ENCODE measurements at places on chromosomes 4 and X.
A peak's percentile ranks its signal among the peaks of the same experiment; 100 is the strongest.

GRCh38 chrX:111431001-111431400 is 19.0 kb upstream of the DCX start:
- no peak for DNase-seq

DNA sequence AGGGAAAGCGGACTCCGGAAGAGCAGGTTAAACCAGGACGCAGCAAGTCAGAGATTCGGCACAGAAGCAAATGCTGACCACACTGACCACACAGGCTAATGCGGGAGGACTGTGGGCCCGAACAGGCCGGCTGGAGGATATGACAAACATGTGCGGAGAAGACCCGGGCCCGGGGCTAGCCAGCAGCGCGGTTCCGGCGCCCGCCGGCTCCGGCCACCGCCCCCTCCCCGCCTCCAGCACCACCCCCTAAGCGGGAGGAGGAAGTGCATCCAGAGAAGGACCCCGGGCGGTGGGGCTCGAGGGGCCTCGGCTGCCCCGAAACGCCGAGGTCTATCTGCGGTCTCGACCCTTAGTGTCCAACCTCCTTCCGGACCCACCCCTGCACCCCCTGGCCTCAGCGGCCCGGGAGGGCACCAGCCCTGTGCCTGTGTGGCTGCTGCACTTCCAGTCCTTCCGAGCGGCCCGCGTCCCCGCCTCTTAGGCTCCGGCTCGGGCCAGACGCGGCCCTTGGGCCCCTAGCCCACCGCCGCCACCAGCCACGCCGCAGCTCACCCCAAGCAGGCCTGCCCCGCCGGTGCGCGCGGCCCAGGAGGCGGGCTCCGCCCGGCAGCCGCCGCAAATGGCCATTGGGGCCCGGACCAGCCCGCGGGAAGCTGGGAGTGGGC is 2.1 kb downstream of the ELOVL6 start:
- peak; percentile 56 for DNase-seq

DNA sequence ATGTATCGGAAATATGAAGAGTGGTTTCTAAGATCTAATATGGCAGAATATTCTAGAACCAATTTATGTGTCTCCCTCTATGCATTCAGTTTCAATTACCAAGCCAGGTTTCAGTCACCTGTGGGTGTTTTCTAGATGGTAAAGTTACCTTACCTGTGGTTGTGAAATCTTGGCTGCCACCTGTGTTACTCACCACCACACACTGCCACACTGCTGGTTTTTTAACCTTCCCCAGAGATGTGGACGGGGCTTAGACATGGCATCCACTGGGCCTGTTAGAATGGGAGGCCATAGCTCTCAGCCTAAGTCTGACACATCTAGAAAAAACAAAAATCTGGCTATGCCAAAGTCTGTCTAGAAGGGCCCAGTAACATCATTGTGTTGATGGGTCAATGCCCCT is 896.5 kb upstream of the PABPC4L start:
- DNase-seq = no peak

DNA sequence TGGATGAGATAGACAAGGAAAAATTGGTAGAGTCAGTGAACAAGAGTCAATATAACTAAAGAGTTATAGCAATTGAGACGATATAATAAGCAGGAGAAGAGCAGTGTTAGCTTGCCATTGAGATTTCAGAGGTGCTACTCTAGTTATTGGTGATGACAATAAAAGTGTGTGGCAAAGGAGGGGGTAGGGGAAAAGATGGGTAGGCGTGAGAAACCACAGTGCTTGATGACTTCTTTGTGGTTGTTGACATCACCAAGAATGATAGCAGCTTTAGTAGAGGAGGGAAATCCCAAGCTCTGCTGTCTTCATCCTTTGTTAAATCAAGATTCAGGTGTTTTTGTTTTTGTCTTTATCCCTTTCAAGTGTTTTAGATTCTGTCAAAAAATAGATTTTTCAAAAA is 179.9 kb upstream of the PPP3CA start:
- no peak for DNase-seq

DNA sequence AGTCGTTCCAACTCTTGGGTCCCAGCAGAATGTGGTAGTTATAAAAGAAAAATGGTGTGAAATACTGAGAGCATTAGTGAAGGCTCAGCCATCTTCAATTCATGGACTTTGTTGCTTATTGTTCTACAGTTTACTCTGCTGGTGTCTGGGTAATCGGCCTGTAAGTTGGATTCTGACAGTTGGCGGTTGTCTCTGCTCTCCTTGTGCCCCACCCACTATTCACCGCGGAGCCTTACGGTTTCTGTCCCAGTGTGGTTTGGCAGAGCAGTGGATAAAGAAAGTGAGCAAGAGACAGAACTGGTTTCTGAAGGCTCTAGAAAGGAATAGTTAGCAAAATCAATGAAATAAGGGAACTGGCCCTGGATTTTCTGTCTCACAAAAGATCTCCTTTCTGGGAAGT is 9.1 kb downstream of the LONRF3 start:
- DNase-seq = no peak

DNA sequence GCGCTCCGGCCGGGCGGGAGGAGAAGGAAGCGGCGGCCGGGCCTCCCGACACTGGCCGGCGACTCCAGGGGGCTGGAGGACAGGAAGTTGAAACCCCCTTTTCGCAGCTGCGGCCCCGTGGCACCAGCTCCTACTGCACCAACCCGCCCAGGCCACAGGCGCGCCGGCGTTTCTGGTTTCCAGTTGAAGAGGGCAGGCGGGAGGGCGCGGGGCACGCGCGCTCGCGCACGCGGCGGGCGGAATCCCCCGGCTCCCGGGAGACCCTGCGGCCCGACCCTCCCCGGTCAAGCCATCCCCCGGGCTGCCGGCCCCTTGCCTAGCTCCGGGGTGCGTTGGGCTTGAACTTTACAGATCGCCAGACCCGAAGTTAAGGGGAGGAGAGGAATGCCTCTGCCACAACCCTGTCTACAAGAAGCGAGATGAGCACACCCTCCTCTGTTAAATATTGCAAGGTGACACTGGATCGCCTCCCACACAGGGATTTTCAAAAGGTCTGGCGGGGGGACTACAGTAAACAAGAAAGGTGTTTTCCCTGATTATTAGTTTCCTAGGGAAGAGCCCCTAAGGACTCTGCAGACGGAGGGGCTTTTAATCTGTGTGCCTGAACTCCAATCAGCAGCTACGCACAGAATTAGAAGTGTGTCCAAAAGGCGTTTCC is 1.4 kb downstream of the ELOVL6 start:
- DNase-seq = peak; percentile 73

GRCh38 chrX:135544338-135544948 is 24.0 kb downstream of the INTS6L start:
- no peak for DNase-seq

GRCh38 chr4:125021189-125021588 is 293.6 kb upstream of the FAT4 start:
- DNase-seq = no peak

- DNase-seq = no peak
Observed at GRCh38 chr4:74692972-74693371, 101.4 kb downstream of the BTC start.

DNA sequence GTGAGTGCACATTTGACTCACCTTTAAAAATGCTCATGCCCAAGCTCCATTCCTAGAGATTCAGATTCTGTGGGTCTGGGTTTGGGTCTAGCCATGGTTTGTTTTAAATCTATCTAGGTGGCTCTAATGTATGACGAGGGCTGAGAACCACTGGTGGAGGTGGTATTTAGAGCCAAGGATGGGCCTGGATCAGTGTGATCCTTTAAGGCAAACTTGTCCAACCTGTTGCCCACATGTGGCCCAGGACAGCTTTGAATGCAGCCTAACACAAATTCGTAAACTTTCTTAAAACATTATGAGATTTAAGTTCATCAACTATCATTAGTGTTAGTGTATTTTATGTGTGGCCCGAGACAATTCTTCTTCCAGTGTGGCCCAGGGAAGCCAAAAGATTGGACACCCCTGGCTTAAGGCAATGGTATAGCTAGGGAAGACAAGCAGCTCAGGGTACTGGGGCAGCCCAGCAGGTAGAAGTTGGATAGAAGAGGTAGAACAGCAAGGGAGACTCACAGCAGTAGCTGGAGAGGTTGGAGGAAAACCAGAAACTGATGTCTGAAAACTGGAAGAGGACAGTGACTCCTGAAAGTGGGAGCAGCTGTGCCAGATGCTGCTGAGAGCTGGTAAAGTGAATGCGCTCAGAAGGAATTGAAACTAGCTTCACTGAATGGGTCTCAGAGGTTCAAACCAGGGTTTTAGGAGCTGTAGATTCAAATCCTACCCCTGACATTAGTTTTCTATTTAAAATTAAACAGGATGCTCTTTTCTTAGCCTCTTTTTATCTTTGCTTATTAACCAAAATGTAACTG is 18.2 kb downstream of the ADD1 start:
- DNase-seq = no peak
